Activated CD4-positive, alpha-beta T cell treated with anti-CD3 and anti-CD28 coated beads for 36 hours (primary cell): ENCODE measurements at places on chromosomes 6 and 20. TPM values are rescaled to one million over a fixed set of nuclear protein-coding genes. Genes with fewer than 3 reads are reported as not detected.
A peak's percentile ranks its signal among the peaks of the same experiment; 100 is the strongest.

SNAI1 gene
- 0.25 TPM for total RNA-seq

PRKN gene
- 0.87 TPM for total RNA-seq

TFAP2C gene
- not detected for total RNA-seq

ECT2L gene
- not detected for total RNA-seq

CST5 gene
- not detected for total RNA-seq

ME1 gene
- total RNA-seq = 0.05 TPM

DNA sequence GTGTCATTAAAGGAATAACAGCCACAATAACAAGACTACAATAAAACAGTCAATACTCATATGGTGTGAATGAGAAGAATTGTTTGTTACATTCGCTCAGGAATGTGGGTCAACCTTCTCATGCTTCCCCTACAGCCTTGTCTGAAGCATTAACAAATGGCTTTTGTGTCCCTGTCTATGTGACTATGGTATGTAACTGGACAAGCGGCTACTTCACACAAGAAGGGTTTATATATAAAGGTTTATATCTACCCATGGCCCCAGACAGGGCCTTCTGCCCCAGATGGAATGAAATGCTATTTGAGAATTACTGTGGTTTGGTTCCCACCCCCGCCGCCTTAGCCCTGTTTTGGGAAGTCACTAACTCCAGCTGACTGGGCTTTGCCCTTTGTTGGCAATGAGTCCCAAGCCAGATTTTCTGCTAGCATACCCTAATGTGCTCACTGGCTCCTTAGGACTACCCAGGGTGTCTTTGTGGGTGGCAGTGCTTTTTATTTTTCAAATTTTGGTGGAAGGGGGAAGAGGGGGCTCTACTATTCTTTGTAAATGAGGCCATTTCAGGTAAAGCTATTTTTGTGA is 39.4 kb downstream of the TFAP2A start:
- H3K27ac ChIP-seq = no peak overlapping the region
- H3K27me3 ChIP-seq = peaks cover 30% of the 10 kb centered on the region
- no peaks in the 10 kb centered on the region for H3K4me1 ChIP-seq
- no peaks in the 10 kb centered on the region for H3K36me3 ChIP-seq
- no peak for DNase-seq

DNA sequence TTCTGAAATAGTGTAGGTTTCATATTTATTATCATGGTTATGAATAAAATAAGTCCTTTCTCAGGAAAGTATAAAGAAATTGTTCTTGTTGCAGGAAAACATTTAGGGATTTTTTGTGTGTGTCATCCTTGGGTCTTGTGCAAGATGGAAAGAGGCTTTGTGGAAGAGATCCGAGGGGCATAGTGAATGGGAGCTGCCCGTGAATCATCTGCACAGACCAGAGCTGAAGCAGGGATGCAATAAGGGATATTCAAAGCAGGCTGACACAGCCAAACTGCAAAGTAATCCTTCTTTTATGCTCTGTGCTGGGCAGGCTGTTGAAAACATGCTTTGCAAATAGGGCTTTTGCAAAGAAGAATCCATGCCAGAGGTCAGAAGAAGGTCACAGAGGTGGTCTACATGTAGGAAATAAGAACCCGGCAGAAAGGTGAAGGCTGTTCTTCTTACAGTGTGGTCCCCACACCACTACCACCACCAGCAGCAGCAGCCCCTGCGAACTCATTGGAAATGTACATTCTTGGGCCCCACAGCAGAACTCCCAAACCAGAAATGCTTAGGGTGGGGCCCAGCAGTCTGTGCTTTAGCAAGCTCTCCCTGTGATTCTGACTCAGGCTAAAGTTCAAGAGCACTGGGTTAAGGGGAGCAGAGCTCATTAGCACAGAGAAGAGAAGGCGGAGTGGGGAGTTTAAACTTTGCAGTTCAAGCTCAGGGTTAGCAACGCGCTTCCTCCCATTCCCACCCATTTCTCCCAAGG is 237.6 kb downstream of the QKI start:
- no peak for DNase-seq
- H3K4me1 ChIP-seq = no peaks in the 10 kb centered on the region
- H3K27ac ChIP-seq = no peak overlapping the region
- no peaks in the 10 kb centered on the region for H3K36me3 ChIP-seq
- peaks cover 7% of the 10 kb centered on the region for H3K27me3 ChIP-seq

GRCh38 chr6:4896401-4896800 is 107.4 kb downstream of the RPP40 start:
- peaks cover 54% of the 10 kb centered on the region for H3K36me3 ChIP-seq
- no peaks in the 10 kb centered on the region for H3K27me3 ChIP-seq
- no peak overlapping the region for H3K4me3 ChIP-seq
- no peaks in the 10 kb centered on the region for H3K4me1 ChIP-seq

GRCh38 chr20:37630166-37630565 is 63.7 kb upstream of the CTNNBL1 start:
- H3K27me3 ChIP-seq = peaks cover 51% of the 10 kb centered on the region
- no peak for DNase-seq
- no peak overlapping the region for H3K4me3 ChIP-seq
- H3K27ac ChIP-seq = no peak overlapping the region
- H3K4me1 ChIP-seq = no peaks in the 10 kb centered on the region

DNA sequence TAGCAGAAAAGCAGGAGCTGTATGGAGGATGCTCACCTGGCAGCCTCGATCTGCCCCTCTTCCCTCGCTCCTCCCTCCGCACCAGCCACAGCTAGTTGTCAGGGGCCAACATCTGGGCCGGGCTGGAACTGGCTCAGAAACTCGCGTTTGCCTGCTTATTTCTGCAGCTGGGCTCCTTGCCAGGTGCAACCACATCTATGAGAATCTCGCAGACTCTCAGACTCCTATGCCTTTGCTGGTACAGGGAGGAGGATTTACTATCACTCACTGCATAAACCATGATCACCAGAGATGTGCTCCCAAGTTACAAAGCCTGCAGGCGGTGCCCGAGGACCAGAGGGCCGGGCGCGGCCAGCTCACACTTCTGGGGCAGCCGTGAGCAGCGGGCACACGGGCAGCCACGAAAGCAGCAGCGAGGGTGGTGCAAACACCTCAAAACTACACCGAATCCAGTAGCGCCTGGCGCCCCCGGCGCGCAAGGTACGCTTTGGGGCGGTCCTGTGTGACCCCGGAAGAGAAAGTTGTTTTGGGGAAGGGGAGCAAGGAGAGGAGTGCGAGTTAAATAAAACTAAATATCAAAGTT is 577 bp upstream of the LRRC1 start:
- H3K4me3 ChIP-seq = peak overlapping the region; percentile 90
- H3K27me3 ChIP-seq = peaks cover 22% of the 10 kb centered on the region
- peak overlapping the region; percentile 83 for H3K27ac ChIP-seq

DNA sequence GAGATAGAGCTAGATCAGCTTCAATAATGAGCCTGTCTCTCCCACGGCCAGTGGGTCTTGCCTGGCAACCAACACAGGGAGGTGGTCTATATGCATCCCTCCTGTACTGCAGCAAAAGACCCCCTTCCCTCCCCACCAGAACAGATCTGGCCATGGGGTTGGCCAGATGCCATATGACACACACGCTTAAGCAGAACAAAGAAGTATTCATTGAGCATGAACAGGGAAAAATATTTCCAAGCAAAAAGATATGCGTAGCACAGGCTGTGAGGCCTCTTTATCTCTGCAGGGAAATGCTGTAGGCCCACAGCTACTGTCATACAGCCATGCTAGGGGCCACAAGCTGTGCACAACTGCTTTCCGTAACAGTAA is 73.4 kb upstream of the NRSN1 start:
- H3K27me3 ChIP-seq = peaks cover 2% of the 10 kb centered on the region
- H3K36me3 ChIP-seq = no peaks in the 10 kb centered on the region
- no peak overlapping the region for H3K4me3 ChIP-seq

DNA sequence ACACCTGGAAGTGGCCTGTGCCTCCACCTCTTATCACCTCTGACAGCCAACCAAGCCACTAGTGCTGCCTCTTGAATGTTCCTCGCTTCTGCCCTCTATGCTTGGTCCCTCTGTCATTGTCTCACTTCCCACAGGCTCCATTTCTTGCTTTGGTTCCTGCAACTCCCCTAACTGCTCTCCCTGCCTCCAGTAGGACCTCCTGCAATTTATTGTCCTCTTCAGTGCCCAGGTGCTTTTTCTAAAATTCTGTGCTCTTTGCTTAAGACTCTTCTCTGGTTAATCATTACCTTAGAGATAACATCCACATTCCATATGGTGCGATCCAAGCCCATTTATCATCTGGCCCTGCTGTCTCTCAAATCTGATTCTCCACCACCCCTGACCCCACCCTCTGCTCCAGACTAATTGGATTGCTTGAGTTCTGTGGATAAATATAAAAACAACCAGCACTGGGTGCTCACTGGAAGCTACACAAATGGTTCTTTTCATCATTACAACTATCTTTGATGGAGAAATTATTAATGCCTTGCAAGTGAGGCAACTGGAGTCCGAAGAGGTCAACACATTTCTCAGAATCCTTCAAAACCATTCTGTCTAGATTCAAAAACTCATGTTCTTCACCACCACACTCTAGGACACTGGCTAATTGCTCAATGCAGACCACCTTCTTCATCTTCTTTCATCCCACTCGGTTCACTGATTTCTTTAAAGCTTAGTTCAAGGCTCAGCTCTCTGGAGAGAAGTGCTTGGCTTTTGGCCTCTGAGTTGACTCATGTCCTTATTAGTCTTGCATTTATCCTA is 47.2 kb downstream of the FOXA2 start:
- no peaks in the 10 kb centered on the region for H3K36me3 ChIP-seq
- no peaks in the 10 kb centered on the region for H3K27me3 ChIP-seq
- DNase-seq = no peak
- no peaks in the 10 kb centered on the region for H3K4me1 ChIP-seq
- H3K4me3 ChIP-seq = no peak overlapping the region
- no peak overlapping the region for H3K27ac ChIP-seq

DNA sequence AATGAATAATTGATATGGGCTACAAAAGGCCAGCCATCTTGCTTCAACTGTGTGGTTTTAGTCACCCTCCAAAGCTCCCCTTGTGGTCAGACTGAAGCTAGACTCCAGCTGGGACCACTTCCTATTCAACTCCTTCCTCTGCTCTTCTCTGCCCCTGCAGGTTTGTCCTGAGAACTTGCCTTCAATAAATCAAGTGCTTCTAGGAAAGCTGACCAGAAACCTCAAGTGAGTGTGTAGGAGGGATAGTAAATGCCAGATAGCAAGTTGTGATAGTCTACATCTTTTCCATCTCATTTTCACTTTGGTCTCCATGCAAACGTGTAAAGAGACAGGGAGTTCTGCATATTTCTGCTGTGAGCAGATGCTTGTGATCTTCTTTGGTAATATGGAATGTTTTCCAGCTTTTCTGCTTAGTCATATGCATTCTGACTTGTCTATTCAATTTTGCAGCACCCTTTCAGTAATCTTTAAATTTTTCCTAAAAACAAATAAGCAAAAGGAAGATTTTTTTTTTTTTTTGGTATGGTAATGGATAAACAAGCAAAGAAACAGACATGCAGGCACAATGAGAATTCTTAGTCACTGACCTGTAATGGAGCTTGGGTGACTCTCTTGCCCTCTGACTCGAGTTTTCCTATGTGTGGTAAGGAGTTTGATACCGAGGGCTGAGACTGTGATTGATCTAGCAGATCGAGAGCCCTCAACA is 201.3 kb upstream of the BTBD3 start:
- DNase-seq = no peak
- no peaks in the 10 kb centered on the region for H3K36me3 ChIP-seq
- H3K27ac ChIP-seq = no peak overlapping the region
- no peak overlapping the region for H3K4me3 ChIP-seq
- H3K27me3 ChIP-seq = no peaks in the 10 kb centered on the region
- H3K4me1 ChIP-seq = no peaks in the 10 kb centered on the region

GRCh38 chr6:87483929-87484328 is 11.2 kb downstream of the SLC35A1 start:
- H3K4me3 ChIP-seq = no peak overlapping the region
- H3K27ac ChIP-seq = no peak overlapping the region
- DNase-seq = peak; percentile 41
- H3K36me3 ChIP-seq = peaks cover 18% of the 10 kb centered on the region

DNA sequence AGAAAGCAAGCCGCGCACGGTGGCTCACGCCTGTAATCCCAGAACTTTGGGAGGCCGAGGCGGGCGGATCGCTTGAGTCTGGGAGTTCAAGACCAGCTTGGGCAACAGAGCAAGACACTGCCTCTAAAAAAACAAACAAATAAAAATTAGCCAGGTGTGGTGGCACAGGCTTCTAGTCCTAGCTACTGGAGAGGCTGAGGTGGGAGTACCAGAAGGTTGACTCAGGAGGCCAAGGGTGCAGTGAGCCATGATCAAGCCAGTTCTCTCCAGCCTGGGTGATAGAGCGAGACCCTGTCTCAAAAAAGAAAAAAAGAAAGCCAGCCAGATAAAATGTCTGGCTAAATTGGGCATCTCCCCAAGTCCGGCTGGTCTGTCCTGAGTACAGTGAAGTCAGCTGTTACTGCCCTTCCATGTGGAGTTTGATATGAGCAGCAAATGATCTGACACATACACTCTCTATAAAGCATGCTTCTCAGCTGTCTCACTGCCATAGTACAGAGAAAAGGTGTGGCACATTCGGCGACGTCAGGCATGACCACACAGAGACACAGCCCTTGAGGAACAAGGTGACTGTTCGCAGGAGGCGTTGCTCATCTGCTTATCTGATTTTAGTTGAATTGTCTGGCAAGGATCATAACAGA is 13.0 kb downstream of the CD83 start:
- H3K27ac ChIP-seq = no peak overlapping the region
- no peak overlapping the region for H3K4me3 ChIP-seq
- DNase-seq = peak; percentile 24
- peaks cover 66% of the 10 kb centered on the region for H3K36me3 ChIP-seq

- peak overlapping the region; percentile 24 for H3K4me3 ChIP-seq
- peak; percentile 55 for DNase-seq
- H3K4me1 ChIP-seq = peaks cover 10% of the 10 kb centered on the region
Measured at GRCh38 chr20:38152621-38153221, 12.3 kb downstream of the TGM2 start.

- peaks cover 97% of the 10 kb centered on the region for H3K36me3 ChIP-seq
- DNase-seq = peak; percentile 38
- H3K27ac ChIP-seq = peak overlapping the region; percentile 94
- H3K4me1 ChIP-seq = peaks cover 52% of the 10 kb centered on the region
- peak overlapping the region; percentile 97 for H3K4me3 ChIP-seq
Measured at GRCh38 chr20:31717478-31718201, 5.0 kb downstream of the BCL2L1 start.

- no peak overlapping the region for H3K27ac ChIP-seq
- peaks cover 24% of the 10 kb centered on the region for H3K4me1 ChIP-seq
- H3K27me3 ChIP-seq = no peaks in the 10 kb centered on the region
- no peak overlapping the region for H3K4me3 ChIP-seq
Measured at GRCh38 chr6:154868143-154868594, 126.9 kb upstream of the TIAM2 start.

GRCh38 chr20:15319439-15319838 is 982.0 kb upstream of the FLRT3 start:
- H3K4me1 ChIP-seq = no peaks in the 10 kb centered on the region
- no peaks in the 10 kb centered on the region for H3K27me3 ChIP-seq
- no peak overlapping the region for H3K4me3 ChIP-seq
- no peak overlapping the region for H3K27ac ChIP-seq
- no peaks in the 10 kb centered on the region for H3K36me3 ChIP-seq

- H3K27me3 ChIP-seq = peaks cover 19% of the 10 kb centered on the region
- no peak overlapping the region for H3K27ac ChIP-seq
- H3K36me3 ChIP-seq = no peaks in the 10 kb centered on the region
Measured at GRCh38 chr20:34983089-34983820, 27.6 kb downstream of the MYH7B start.
